Karpas-422 (cell line): ENCODE measurements at places on chromosomes 6 and 20.

DNA sequence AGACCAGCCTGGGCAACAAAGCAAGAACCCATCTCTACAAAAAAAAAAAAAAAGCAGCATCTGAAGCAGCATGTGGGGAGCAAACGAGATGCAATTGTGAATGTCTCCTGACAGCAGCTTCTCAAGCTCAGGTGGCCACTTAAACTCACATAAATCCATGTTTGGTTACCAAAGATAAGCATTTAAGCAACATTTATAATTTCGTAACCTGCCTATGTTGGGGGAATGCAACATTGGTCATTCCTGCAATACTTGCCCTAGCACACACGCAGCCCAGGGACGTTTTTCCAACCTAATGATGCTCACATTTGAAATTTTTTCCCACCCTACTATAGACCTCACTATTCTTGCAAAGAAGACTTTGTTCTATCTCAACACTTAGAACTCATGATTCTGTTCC is 113.3 kb downstream of the ZFP64 start:
- DNase-seq, result no peak

DNA sequence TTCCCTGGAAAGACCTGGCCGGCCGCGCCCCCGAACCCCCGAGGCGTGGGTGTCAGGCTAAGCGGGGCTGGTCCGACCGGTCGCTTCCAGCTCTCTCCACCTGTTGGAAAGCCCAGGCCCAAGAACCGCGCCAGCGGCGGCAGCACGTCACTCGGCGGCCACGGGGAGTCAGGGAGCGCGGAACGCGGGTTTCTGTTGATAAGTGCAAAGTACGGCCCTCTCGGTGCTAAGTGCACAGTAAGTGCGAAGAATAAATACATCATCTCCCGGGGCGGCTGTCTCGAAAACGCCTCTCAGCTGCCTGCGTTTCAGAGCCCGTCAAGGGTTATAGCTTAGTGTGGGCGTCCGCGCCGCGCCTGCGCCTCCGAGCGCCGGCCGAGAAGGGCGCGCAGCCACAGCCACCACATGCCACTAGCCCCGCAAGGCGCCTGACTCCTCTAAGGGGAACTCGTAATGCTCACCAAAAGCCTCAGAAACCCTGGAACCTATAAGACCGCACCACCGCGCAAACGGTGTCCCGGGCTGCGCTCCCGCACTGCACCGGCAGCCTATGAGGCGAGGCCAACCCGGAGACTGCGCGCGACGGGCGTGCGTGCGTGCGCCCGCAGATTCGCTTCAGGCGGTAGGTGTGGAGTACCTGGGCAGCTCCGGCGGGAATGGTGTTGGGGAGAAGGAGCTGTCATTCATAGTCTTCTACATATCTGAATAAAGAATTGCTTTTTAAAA is 9.2 kb upstream of the TBX18 start:
- no peak for DNase-seq

DNA sequence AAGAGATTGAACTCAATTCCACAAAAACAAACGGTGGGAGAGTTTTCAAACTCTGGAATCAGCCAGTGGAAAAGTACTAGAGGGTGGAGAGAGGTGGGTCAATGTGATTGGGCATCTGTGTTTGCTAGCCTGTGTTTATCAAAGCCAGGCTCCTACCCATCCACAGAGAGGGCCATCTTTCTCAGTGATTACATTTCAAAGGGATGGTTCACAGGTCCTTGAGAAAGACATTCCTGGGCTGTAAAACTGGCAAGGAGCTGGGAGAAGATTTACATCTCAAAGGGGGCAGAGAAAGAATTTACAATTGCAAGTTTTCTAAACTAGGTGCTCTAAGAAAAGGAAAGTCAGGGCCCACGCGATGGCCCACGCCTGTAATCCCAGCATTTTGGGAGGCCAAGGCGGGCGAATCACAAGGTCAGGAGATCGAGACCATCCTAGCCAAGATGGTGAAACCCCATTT is 146.8 kb upstream of the UST start:
- no peak for DNase-seq

GRCh38 chr20:60491051-60491581 is 532.9 kb downstream of the CDH26 start:
- DNase-seq, result no peak

DNA sequence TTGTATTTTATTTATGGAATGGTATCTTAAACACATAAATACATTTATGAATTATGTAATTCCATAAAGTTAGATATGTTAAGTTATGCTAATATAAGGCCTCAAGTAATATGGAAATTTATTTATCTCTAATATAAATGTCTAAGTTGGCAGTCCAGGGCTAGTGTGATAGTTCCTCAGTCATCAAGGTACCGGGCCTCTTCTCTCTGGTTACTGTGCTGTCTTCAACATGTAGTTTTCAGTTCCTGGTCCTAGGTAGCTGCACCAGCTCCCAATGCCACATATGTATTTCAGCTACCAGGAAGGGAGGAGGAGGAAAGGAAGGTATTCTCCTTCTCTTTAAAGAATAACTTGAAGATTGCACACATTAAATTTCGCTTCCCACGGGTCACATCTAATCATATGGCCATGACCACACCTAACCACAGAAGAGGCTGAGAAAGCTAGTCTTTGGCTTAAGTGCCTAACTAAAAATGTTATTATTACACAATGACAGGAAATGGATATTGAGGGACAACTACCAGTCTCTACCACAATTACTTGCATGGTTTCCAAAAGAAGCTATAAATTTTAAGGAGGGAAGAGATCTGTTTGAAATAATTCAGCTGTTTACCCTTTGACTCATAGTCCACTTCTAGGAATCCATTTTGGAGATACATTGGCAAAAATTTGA is 68.6 kb downstream of the BCKDHB start:
- no peak for DNase-seq

- DNase-seq, result no peak
Measured at GRCh38 chr6:146851837-146852236, 253.1 kb downstream of the ADGB start.

DNA sequence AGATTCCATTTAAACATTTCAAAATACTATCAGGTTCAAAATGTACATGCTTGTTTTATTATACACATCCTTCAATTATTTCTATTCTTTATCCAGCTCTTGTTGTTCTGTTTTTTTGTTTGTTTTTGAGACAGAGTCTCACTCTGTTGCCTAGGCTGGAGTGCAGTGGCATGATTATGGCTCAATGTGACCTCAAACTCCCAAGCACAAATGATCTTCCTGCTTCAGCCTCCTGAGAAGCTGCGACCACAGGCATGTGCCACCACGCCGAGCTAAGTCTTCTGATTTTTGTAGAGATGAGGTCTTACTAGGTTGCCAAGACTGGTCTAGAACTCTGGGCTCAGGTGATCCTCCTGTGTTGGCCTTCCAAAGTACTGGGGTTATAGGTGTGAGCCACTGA is 44.1 kb upstream of the SMIM29 start:
- no peak for DNase-seq

DNA sequence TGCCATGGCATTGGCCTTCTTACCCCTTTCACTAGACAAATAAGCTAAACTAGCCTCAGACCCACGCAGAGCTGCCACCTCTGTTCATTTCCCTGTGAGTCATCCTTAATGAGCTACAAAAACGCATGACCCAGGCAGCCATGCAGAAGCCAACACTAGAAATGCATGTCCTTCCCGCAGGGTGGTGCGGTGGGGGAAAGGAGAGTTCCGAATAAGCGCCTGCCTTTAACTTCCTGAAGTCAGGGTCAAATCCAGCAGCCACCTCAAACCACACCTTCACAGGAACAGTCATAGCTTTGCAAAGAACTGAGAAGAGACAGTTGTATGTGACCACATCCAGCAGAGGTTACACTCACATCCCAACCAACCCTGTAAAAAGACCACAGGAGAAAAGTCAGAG is 40.4 kb downstream of the IRF4 start:
- DNase-seq, result no peak

GRCh38 chr6:139442188-139442671 is 67.8 kb upstream of the CITED2 start:
- DNase-seq, result no peak

GRCh38 chr6:80449726-80450125 is 343.3 kb downstream of the BCKDHB start:
- no peak for DNase-seq

DNA sequence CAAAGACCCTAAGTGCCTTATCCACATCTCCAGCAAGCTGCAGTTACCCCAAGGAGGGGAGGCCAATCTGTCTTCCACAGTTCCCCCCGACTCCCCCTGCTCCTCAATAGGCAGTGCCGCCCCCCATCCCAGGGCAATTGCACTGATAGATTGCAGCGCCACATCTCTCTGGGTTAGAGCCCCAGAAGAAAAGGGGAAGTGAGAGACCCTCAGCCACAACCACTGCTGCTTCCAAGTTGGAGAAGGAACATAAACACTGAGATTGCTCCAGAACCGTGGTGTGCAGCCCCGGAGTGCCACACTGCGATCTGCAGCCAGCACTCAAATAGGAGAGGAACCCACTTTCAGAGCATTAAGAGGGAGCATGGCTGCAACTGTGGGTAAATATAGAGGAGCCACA is 101.5 kb downstream of the RWDD2A start:
- no peak for DNase-seq

DNA sequence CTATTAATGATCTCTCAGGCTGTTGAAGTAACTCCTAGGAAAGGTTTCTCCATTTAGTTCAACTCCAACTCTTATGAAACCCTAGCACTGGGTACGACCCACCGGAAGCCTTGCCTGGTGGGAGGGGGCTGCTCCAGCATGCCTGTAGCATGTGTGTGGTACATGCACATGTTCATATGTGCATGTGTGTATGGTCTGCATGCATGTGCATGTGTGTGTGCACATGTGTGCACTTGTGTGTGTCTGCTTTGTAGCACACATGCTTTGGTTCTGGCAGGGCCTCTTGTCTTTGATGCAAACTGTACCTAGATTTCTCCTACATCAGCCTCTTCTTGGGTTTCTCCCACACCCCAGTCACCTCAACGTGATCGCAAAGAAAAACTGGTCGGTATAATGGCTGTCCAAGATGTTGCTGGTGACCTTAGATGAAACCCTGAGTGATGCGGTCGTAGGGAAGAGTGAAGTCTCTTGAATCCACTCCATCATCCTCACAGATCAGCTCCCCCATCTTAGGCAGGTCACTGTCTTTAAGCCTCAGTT is 193.5 kb downstream of the MYLK4 start:
- DNase-seq, result no peak

DNA sequence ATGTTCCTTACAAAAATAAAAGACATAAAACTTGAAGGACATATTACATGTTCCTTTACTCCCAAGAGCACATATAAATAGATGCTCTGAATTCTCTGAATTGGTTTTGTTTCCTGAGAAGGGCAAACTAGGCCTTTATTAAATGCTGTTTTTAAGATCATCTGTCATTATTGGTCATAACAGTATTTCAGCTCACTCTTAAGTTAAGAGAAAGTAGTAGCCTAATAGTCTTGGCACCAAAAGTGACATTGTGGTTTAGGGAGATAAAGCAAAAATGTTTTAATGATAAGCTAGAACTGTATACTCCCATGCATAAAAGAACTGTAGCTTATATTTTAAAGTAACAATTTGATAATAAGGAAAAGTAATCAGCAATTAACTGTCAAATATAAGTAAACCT is 361.1 kb upstream of the PTCHD4 start:
- DNase-seq, result no peak

DNA sequence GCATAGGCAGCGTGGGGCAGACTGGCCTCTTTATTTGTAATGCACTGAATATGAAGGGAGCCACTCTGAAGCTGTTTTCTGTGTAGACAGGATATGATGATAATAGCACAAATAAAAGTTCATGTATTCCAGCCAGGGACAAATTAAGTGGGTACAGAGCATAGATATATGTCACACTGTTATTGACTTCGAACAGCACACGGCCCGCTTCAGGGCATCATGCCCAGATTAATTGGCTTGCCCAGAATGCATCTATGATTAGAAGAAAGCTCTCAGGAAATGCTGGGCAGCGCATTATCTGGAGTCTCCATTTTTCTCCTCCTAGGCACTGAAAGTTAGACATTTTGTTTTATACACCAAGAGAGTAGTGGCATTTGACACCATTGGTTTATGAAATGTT is 26.3 kb upstream of the SASH1 start:
- DNase-seq, result no peak

DNA sequence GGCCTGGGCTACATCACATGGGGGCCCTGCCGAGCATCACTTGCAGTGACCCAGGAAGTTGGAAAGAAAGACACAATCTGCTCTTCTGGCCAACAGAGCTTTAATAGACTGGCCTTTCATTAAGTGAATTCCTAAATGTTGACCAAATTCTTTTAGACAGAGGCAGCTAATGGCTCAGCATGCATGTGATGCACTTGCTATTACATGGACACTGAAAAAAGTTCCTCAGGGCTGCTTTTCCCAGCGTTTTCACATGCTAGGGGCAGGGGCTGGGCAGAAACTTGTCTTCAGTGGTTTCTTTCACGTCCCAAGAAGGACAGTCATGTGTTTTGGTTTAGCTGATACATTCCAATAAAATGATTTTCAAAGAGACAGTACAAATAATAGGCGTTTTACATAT is 651.0 kb upstream of the SLC35B3 start:
- DNase-seq, result no peak

- DNase-seq, result no peak
Measured at GRCh38 chr6:65964261-65964660, 257.2 kb upstream of the EYS start.

DNA sequence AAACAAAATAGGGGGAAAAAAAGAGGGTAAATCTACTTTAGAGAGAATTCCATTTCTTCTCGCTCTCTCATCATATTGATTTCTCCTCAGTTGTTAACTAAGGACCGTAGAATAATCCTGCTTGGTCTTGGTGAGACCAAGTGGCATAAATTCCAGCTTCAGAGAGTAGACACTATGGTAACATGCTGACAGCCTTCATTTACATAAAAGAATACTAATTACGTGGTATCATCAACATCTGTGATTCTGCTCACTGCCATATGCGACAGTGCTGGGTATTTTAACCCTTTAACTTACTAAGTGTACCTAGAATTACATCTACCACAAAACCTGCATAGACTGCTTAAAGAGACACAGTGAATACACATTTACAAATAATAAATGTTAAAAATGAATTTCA is 27.1 kb downstream of the TOMM6 start:
- DNase-seq, result no peak

- DNase-seq, result no peak
Measured at GRCh38 chr6:111110036-111110435, 22.7 kb downstream of the SLC16A10 start.

- DNase-seq, result no peak
Measured at GRCh38 chr20:35018590-35019371, 63.1 kb downstream of the MYH7B start.

DNA sequence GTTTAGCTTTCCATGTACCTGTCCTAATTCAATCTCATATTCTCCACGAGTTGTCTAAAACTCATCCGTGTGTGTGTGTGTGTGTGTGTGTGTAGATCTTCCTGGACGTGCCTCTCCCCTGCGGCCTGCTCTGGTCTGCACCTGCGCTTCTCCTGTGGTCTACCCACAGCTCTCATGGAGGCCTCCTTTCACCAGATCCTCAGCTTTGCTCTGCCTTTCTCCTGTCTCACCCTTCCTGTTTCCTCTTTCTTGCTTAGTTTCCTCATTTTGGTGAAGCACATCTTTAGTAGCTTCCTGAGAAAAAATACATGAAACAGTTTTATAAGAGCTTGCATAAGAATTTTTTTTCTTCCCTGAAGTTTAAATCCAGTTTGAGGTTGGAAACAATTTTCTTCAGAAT is 18.1 kb downstream of the SLX4IP start:
- DNase-seq, result peak; percentile 73
